Cardiac ventricle fibroblast (primary cell): ENCODE measurements at places on chromosomes 4 and X. TPM values are rescaled to one million over a fixed set of nuclear protein-coding genes. Genes with fewer than 3 reads are reported as not detected.

Gene MXRA5
- total RNA-seq = 2.6 TPM in 2 replicates

Gene SULT1E1
- 0.20 and 0.44 TPM in 2 replicates for total RNA-seq

Gene NONO
- total RNA-seq = 220 and 236 TPM in 2 replicates

Gene XAGE2
- not detected in 2 replicates for total RNA-seq

Gene PDGFRA
- total RNA-seq = 598 and 633 TPM in 2 replicates

Gene CCKAR
- total RNA-seq = not detected in 2 replicates

Gene CHRNA9
- not detected in 2 replicates for total RNA-seq

Gene NUDT10
- total RNA-seq = 1.2 and 2.1 TPM in 2 replicates

Gene NDUFA1
- 55.6 and 67.8 TPM in 2 replicates for total RNA-seq

Gene MAGED4
- 46.9 and 52.6 TPM in 2 replicates for total RNA-seq

Gene XKRX
- total RNA-seq = not detected in 2 replicates

Gene NSG1
- 5.9 and 6.4 TPM in 2 replicates for total RNA-seq

Gene CT45A2
- total RNA-seq = not detected in 2 replicates

Gene ZNF827
- 3.1 and 12.3 TPM in 2 replicates for total RNA-seq

Gene DGAT2L6
- not detected in 2 replicates for total RNA-seq

Gene ZAR1
- total RNA-seq = not detected in 2 replicates

Gene SOWAHB
- total RNA-seq = not detected in 2 replicates

Gene APELA
- not detected in 2 replicates for total RNA-seq

Gene OPRPN
- total RNA-seq = not detected in 2 replicates

Gene FOXR2
- total RNA-seq = not detected in 2 replicates

Gene RAB33B
- total RNA-seq = 8.6 and 8.9 TPM in 2 replicates

Gene NLRP2B
- not detected in 2 replicates for total RNA-seq

Gene SLC2A9
- total RNA-seq = 2.7 and 2.9 TPM in 2 replicates

Gene TEX13C
- total RNA-seq = not detected in 2 replicates

Gene MBTPS2
- total RNA-seq = 12.1 and 13.5 TPM in 2 replicates

Gene F8A2
- not detected in 2 replicates for total RNA-seq

Gene TCEAL7
- total RNA-seq = 6.4 and 8.0 TPM in 2 replicates

Gene CFI
- 21.2 and 23.8 TPM in 2 replicates for total RNA-seq

Gene CD40LG
- total RNA-seq = not detected in 2 replicates

Gene MTMR8
- total RNA-seq = 0.15 and 0.56 TPM in 2 replicates

Gene ADGRG4
- total RNA-seq = not detected in 2 replicates

Gene MAGEB2
- not detected in 2 replicates for total RNA-seq
